Renal cortical epithelial cell (primary cell): ENCODE measurements at places on chromosomes 12 and 14.

GRCh38 chr14:89283327-89284060 lies 133.5 kb downstream of the FOXN3 start:
- DNase-seq: no peak

GRCh38 chr12:89547101-89547500 lies 21.3 kb upstream of the POC1B start:
- DNase-seq: no peak

DNA sequence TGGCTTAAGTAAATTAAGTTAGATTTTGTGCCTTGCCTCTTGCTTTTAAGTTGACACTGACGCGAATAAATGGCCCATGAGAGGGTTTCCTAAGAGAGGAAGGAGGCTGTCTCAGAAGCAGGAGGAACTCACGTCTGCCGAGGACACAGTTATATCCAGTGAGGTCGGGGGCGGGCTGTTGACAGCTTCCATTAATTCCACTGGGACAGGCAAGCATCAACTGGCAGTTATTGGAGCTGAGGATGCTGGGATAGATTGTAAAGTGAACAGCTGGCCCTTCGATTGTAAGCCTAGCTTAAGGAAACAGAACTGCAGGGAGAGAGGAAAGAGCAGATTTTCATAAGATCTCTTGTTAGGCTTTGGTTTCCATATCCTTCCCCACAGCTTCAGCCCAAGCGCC lies 399.2 kb downstream of the IPO8 start:
- DNase-seq: no peak

GRCh38 chr14:78530078-78530477 lies 359.9 kb downstream of the NRXN3 start:
- peak; percentile 26 for DNase-seq

- no peak for DNase-seq
Measured at GRCh38 chr12:56229082-56229481, 769 bp upstream of the SLC39A5 start.

DNA sequence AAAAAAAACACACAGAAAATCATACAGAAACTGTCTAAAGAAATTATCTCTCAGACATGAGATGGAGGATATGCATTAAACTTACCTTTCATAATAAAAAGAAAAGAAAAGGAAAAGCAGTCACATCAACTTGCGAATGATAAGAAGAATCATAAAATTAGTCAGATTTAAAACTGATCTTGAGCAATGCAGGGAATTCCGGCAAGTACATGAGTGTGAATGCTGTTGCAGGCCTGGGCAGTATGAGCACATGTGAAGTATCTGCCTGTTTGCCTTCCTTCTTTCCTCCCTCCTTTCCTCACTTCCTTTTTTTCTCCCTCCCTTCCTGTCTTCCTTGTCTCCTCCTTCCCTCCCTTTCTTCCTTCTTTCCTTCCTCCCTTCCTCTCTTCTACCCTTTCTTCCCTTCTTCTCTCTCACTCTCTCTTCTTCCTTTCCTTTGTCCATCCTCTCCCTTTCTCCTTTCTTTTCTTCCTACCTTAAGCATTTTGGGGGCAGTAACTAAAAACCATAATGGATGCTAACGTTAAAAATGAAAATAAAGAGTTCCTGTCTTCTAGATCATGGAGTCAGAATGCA lies 38.5 kb upstream of the SLC6A15 start:
- no peak for DNase-seq
